ENCODE measurements at places on chromosomes 2 and 18.

- no peak for DNase-seq
Measured at GRCh38 chr18:58402951-58403702, 225.8 kb downstream of the ALPK2 start.

GRCh38 chr2:21404137-21404536 lies 280.4 kb downstream of the TDRD15 start:
- DNase-seq, result no peak

GRCh38 chr2:19073522-19073921 lies 284.9 kb downstream of the OSR1 start:
- no peak for DNase-seq

GRCh38 chr18:26738706-26739105 lies 126.8 kb downstream of the AQP4 start:
- no peak for DNase-seq

DNA sequence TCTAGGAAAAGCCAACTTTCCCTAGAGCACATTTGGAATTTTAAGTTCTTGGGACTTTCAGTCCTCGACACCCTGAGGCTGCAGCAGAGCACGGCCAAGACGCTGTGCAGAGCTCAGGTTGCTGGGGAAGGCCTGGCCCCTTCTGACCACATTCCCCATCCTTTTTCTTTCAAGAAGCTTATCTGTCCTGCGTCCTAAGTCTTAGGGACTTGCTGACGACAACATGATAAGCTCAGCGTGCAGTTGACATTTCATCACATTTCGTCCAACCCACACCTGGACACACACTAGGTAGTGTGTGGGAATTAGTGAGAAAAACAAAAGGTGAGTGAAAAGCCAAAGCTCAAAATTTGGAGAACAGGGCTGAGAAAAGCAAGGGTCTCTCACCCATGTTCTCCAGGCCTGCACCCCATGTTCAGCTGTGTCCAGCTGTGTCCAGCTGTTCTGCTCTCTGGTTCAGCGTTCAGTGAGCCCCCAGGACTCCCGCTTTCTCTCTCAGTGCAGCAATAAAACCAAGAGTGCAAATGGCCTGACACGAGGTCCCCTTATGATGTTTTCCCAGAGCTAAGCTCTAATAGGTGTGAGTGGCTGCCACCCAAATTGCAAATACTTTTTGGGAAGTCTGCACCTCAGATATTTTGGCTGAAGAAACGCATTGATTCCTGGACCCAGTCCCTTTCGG lies 101.9 kb downstream of the RGPD3 start:
- DNase-seq, result no peak

GRCh38 chr2:152097290-152097800 lies 1.5 kb downstream of the CACNB4 start:
- DNase-seq, result no peak

DNA sequence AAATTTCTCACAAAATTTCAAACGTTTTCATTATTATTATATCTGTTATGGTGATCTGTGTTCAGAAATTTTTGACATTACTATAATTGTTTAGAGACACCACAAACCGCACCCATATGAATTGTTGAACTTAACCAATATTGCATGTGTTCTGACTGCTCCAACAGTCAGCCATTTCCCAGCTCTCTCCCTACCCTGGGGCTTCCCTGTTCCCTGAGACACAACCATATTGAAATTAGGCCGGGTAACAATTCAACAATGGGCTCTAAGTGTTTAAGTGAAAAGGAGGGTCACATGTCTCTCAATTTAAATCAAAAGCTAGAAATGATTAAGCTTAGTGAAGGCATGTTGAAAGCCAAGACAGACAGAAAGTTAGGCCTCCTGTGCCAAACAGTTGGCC lies 424.0 kb downstream of the DSC3 start:
- DNase-seq, result no peak

DNA sequence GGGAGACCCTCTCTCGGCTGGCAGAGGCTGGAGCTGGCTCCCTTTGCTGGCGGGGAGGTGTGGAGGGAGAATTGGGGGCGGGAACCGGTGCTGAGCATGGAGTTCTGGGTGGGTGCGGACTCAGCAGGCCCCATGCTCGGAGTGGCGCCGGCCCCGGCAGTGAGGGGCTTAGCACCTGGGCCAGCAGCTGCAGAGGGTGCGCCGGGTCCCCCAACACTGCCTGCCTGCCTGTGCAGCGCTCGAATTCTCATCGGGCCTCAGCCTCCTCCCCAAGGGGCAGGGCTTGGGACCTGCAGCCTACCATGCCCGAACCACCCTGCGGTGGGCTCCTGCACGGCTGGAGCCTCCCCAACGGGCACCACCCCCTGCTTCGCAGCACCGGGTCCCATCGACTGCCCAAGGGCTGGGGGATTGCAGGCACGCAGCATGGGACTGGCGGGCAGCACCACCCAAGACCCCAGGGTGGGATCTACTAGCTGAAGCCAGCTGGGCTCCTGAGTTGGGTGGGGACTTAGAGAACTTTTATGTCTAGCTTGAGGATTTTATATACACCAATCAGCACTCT lies 129.8 kb downstream of the LRRC30 start:
- DNase-seq, result no peak

- DNase-seq, result no peak
Measured at GRCh38 chr2:238060096-238060541, 682 bp upstream of the SCLY start.

DNA sequence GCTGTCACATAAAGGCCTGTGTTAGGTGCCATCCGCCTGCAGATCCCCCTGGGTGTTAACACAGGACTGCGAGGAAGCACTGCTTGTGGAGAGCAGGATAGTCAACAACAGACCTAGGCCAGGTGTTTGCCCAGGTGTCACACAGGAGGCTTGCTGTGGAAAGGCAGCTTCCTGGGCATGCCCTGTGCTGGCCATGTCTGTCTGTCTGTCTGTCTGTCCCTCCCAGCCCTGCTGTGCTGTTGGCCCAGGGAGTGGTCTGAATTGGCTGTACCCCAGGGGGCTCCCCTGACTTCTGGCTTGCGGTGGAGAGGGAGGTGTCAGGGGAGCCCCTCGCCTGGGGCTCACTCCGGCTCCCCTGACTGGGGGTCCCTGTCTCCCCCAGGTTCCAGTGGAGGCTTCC lies 53.2 kb downstream of the SH3BP4 start:
- DNase-seq, result no peak

DNA sequence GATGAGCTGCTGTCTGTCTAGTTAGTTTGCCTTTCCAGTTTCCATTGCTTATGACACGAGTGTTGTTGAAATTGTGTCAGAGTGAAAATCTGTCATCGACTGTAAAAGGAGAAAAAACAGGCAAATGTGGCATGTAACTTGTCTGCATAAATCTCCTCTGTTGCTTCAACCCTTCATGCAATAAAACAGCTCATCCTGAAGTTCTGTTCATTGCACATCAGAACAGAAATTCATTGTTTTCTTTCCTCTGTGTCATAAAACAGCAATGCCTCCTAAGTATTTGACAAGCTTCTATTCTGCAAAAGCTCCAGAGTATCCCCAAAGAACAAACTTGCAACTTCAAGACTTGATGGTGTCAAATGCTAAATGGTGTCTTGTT lies 432.1 kb downstream of the MEIS1 start:
- no peak for DNase-seq

DNA sequence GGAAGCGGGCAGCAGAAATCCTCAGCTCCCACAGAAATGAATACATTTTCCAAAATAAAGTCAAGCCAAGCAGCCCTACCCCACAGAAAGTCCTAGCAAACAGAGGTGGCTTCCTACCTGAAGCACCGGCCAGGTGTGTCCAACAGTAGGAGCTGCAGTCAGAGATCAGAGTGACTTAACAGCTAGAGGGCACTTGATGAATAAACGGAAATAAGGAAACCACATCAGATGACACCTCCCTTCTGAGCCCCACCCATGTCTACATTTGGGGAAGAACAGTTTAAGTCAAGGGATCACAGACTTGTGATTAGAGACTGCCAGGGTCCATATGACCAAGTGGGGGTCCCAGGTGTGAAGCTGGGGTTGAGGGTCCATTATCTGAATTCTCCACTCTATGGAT lies at the start of gene CXCR1:
Gene CXCR1 (minus strand): TSS at position 172 of the 400 bp plus-strand sequence. CDS start 1,751 bp downstream, outside the sequence.
- no peak for DNase-seq

DNA sequence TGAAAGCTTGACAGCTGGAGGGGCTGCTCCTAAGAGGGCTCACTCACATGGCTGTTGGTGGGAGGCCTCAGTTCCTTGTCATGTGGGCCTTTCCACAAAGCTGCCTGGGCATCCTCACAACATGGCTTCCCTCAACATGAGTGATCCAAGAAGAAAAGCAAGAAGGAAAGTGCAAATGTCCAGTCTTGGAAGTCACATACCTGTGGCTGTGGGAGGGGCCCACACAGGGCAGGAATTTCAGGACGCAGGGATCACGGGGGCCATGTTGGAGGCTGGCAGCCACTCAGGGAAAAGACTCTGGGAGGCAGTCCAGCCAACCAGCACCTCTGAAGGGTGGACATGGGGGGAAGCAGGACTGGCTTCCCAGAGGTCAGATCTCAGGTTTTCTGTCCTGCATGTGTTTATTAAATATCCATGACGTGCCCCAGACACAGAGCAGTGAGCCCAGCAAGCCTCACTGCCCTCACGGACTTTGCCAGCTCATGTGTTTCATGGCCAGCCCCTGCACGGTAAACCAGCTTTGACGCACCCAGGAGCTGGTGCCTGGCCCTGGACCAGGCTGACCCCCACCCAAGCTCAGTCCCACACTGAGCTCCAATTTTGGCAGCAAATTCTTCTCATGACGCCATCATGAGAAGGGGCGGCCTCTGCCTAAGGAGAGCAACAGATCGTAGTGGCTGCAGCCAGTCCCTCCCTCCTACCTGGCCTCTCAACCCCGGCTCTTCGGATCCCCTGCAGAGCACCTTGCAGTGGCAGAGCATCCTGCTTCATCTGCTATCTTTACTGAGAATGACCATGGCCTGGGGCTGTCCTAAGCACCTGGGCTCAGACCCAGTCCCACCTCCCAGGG lies 34.7 kb upstream of the GPR17 start:
- no peak for DNase-seq

GRCh38 chr2:188659656-188660406 lies 314.3 kb upstream of the COL3A1 start:
- no peak for DNase-seq

- no peak for DNase-seq
Measured at GRCh38 chr18:10033016-10033399, 119.2 kb downstream of the VAPA start.

GRCh38 chr2:220473611-220474010 lies 846.2 kb downstream of the SLC4A3 start:
- no peak for DNase-seq

- DNase-seq, result no peak
Measured at GRCh38 chr2:37460896-37461229, 116.4 kb downstream of the QPCT start.

DNA sequence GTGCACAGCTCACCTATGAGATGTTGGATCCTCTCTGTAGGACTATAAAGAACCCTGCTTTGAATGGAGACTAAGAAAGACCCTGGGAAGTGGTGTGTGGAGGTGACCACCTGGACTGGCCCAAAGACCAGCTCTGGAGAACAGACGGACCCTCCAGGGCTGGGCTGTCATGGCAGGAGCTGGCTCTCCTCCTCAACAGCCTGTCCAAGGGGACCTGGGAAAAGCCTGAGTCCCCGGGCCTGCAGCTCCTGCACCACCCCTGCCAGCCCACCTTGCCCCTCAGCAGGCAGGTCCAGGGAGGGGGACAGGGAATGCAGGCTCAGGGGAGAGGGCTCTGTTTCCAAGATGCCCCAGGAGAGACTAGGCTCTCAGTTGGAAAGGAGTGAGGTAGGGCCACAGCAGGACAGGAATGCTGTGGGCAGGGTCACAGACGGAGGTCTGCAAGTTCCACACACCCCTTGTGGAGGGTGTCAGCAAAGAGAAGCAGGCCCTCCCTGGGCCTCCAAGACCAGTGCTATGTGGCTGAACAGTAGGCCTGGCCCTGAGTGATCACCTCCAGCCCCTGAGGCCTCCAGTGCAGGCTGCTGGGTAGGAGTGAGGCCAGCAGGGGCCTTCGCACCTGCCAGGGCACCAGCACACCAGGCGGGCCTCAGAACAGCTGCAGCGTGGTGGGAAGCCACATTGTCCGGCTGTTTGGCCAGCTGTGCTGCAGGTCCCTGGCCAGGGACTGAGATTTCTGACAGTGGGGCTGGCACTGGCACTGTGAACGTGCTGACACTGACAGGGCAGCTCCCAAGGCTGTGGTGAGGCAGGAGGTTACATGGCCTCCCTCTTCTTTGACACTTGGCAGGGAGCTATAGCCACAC lies 86.4 kb upstream of the OTOS start:
- DNase-seq, result no peak

- no peak for DNase-seq
Measured at GRCh38 chr2:172339371-172340010, 87.9 kb upstream of the ITGA6 start.

GRCh38 chr2:180319586-180320405 lies 312.7 kb upstream of the CWC22 start:
- DNase-seq, result no peak

DNA sequence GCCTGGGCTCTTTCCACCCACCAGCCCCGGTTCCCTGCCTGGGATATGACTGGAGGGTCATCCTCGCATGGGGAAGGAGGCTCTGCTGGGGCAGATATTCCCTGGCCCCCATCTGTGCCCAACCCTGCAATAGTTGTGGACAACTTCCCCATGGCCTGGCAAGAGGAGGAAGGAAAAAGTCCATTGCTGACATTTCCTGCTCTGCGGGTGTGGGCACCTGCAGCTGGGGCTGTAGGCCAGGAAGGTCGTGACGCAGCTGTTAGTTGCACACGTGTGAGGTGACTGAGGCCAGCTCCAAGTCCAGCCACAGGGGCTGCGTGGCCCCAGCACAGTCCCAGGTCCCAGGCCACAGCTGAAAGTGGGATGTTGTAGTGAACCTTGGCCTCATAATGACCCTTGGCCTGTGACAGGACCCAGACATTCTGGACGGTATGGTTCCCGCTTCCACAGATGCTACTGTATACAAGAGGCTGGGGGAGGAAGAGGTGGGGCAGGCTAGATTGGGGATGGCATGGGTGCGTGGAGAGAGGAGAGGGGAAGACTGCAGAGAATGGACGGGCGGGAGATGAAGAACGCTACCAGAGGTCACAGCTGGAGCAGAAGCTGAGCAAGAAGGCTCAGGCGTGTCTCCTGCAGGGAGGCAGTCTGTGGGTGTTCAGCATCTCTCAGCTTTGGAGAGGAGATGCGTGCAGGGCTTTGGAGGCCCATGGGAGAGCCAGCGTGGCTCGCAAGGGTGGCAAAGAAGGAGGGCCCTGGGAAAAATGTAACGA lies 22.1 kb downstream of the OTOF start:
- no peak for DNase-seq

DNA sequence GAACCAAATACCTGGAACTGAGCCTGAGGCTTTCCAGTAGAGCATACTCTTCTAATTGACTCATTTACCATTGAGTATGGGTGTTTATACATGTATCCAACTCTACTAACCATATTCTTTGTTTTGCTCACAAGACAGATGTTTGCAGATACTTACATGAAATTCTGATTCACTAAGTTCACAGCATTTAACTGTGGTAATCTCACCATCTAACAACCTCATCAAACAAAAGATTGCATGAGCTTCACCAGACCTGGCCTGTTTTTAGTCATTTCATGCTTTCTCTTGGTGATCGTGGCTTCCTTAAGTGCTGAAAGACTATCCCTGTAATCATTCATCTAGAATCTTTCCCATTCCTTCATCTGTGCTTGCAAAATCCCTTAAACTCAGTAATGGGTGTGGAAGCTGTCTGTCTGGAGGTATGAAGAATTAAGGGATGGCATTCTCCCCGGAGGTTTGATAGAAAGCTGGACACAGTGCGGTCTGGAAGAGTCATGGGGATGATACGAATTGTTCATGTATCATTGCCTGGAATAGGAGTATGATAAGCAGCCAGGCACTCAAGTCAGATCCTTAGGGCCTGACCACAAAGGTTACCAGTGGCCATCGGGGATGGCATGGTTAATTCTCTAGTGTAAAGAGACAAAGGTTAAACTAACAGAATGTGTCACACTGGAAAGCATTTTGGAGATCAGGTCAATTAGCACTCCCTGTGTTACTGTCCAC lies 42.0 kb upstream of the IL1R1 start:
- no peak for DNase-seq

GRCh38 chr2:225512876-225513540 lies 113.5 kb downstream of the NYAP2 start:
- DNase-seq, result no peak
